ENCODE measurements at places on chromosomes 2 and 18.

GRCh38 chr2:176234940-176235339 lies 34.3 kb upstream of the MTX2 start:
- DNase-seq: no peak

- no peak for DNase-seq
These were observed 2.1 kb upstream of the RFTN2 start for GRCh38 chr2:197677483-197677882.

DNA sequence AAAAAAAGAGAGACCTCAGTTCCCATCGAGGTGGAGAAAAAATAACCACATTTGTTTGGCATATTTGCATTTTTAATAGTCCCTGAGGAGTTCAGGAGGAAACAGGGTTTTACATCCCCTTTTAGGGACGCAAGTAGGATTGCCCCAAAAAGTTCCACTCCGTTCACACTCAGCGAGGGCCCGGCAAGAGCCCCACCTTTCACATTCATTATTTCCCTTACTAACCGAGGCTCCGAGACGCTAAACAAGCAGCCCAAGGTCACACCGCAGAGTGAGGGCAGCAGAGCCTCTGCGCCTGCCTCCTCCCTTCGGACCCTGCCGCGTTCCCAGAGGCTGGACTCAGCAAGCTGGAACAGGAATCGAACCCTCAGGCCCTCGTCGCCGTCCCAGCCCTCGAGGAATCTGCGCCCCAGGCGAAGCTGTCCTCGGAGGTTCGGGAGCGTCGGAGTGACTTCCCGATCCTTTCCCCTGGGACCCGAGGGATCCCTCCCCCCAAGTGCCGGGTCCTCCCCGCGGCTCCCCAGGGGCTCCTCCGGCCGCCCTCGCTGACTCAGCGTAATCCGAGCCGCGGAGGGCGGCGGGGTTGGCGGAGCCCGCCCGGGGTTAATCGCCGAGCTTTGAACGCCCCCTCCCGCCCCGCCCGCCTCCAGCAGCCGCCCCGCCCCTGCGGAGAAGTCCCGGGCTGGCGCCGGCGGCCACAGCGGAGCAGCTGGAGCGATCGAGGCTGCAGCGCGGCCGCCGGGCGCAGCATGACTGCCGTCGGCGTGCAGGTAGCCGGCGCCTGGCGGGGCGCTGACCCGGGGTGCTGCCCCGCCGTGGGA lies at the start of gene TMEM37:
TSS of gene TMEM37 (plus strand) at position 700 of the 821 bp plus-strand sequence. CDS start at position 750, 50 bp downstream.
- peak; percentile 26 for DNase-seq

DNA sequence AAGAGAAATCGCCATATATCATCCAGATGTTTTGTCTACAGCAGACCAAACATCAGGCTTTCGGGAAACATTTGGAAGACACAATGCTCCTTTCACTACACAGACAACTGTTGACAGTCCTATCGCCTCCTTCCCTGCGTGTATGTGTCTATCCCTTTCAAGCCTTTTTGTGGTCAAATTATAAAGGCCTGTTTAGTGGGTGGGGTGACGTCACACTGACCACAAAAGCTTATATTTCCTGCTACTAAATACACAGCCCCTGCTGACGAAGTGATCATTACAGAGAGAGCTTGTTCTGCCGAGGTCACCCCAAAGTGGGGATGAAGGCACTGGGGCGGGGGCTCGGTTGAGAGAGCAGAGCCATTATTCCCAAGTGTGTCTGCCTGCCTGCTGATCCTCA lies 302.7 kb upstream of the TNP1 start:
- DNase-seq: peak; percentile 24

GRCh38 chr2:239549711-239550255 lies 149.0 kb upstream of the HDAC4 start:
- DNase-seq: no peak

- DNase-seq: no peak
These were observed 28.4 kb upstream of the IL36G start for GRCh38 chr2:112949456-112949855.

DNA sequence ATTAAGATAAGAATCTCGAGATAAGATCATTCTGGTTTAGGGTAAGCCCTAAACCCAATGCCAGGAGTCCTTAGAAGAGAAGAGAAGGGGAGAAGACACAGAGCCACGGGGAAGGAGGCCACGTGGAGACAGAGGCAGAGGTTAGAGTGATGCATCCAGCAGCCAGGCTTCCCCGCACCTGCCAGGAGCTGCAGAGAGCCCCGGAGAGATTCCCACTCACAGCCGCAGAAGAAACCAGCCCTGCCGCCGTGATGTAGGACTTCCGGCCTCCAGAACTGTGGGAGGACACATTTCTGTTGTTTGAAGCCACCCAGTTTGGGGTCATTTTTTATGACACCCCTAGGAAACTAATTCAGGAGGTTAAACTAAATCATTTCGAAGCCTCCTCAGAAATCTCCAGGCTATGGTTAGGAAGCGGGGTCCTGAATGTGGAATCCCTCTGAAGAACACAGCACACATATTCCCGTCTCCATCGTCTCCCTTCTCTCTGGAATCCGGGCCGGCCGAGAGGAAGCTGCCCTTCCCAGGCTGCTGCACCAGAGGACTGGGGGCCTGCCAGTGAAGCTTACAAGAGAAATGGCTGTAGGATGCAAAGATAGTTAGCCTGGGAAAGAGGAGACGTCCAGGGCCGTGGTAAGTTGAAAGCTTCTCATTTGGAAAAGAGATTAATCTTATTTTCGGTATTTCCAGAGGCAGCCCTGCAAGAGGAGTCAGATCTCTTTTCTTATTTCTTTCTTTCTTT lies 156.6 kb downstream of the TWIST2 start:
- no peak for DNase-seq

DNA sequence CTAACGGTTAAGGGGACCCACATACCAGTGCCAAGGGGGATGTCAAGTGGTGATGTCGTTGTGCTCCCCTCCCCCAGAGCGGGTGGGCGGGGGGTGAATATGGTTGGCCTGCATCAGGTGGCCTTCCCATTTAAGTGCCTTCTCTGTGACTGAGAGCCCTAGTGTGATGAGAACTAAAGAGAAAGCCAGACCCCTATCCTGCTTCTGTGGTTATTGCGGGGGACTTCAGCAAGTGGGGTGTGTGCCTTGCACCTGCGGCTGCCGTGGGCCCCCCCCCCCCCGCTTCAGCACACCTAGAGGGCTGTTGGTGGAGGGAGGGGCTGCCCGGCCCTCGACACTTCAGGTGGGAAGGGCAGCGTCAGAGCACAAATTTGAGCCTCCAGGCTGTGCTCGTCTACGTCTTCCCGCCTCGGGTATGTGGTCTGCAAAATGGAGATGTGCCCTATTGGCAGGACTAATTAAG lies 6.1 kb downstream of the CTDSP1 start:
- DNase-seq: no peak

DNA sequence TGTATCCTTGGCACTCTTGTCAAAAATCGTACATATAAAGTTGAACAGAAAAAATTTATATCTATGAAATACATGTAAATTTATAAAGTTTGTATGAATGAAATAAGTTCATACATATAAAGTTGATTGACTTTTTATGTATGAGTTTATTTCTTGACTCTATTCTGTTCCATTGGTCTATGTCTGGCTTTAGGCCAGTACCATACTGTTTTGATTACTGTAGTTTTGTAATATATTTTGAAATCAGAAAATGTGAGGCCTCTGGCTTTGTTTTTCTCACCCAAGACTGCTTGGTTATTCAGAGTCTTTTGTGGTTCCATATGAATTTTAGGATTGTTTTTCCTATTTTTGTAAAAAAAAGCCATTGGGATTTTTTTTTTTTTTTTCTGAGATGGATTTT lies 41.8 kb upstream of the SP9 start:
- no peak for DNase-seq

DNA sequence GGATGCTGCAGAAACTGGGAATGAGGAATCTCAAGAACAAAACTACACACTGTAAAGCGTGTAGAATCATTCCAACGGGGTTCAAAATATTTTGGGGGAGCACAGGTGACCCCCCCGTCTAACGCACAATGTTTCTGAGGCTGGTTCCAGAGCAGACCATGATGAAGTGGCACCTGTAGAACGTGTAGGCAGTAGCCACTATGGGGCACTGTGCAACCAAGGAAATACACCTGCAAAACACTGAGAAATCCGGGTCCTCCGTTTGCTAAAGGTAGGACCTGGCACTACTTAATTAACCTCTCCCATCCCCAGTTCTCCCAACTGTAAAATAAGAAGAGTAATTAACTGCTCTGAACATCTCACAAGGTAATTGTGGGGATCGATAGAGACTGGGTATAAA lies 22.6 kb downstream of the ST6GAL2 start:
- DNase-seq: no peak

- no peak for DNase-seq
These were observed 78.7 kb upstream of the RGPD5 start for GRCh38 chr2:109715313-109715805.

DNA sequence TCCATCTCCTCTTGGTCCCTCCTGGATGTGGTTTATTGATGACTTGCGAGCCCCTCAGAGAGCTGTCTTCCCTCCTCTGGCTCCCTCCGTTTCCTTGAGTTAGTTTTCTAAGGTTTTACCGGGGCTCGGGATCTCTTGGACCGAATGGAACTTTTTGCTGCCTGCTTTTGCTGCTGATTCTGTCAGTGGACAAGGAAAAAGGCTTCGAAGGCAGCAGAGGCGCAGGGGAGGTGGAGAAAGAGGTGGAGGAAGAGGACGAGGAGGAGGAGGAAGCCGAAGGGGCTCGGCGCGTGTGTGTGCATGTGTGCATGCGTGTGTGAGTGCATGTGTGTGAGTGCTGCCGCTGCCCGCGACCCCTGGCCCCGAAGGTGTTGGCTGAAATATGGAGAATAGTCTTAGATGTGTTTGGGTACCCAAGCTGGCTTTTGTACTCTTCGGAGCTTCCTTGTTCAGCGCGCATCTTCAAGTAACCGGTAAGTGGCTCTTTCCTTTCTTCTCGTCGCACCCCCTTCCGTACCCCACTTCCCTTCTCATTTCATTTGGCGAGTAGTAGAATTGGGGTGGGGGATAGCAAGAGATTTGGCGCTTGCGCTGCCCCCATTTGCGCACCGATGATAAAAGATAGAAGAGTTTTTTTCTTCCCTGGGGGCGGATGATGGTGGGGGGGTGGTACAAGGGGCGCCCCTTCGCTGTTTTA lies 557 bp downstream of the DCC start:
- no peak for DNase-seq

- DNase-seq: peak; percentile 27
These were observed 81.5 kb upstream of the RMDN2 start for GRCh38 chr2:37843556-37843955.

DNA sequence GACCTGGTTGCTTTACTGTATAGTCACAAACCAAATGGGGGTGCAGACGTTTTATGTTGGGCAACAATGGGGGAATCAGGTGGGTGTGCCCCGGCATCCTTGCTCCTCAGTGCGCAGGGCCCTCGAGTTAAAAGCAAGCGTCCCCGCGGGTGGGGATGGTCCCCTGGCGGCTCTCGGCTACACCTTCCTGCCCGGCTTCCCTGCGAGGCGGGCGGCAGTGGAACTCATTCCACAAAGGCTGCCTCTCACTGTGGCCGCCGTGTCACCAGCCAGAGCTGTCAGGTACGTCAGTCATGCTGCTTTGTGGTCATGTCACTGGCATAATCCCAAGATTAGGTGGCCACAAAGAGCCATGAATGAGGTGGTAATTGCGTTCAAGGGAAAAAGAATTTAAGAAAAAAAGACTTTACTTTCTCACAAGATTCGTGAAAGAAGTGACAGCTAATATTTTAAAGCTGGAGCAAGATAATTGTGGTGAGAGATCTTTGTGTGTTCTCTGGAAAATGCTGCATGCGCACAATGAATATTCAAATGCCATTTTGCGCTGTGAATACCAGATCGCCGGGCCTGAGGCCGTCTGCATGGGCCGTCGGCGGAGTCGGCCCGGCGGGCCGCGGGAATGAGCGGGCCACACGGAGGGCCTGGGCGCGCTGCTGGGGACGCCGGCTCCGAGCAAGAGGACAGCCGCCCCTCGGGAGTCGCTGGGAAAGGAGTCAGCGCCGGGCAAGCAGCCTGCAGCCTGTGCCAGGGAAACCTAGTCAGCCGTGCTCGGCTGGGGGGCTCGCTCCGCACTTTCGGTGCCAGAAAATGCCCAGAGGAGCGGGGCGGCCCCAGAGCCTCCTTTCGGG lies 82.3 kb upstream of the LDLRAD4 start:
- DNase-seq: no peak

GRCh38 chr2:27347641-27348040 lies 8.9 kb downstream of the GTF3C2 start:
- DNase-seq: no peak

DNA sequence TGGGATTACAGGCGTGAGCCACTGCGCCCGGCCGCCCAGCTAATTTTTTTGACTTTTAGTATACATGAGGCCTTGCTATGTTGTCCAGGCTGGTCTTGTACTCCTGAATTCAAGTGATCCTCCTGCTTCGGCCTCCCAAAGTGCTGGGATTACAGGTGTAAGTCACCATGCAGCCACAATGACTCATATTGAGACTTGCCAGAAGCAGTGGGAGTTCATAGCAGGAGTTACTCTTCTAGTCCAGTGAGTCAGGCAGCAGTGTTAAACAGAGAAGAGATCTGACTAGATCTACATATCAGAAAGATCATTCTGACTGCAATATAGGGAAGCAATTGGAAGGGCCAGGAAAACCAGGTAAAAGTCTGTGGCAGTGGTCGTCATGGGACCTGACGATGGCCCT lies 1.5 kb upstream of the FLACC1 start:
- no peak for DNase-seq

GRCh38 chr2:85250045-85250444 lies 77.7 kb downstream of the TGOLN2 start:
- DNase-seq: no peak

DNA sequence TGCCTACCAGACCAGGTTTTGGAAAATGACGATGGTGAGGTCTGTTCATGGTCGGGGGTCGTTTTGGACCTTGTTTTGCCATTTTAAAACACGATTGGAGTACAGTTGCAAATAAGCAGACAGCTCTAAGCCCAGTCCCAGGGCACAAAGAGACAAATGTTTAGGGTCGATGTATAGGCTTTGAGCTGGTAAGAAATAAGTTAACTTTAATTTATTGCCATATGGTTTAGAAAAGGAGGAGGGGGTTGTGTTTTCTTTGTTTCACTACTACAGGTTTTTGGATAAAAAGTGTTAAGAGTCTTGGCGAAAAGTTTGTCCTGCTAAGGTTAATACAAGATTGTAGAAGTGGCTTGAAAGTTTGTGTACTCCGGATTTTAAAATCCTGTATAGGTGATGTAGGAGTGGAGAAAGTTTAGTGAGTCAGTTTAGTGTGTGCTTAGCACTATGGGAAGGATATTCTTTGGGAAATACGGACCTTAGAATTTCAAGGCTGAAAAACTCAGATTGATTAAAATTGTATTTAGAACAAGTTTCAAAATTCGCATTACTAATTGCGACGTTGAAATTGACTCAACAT lies 1.3 kb downstream of the KCMF1 start:
- DNase-seq: no peak

DNA sequence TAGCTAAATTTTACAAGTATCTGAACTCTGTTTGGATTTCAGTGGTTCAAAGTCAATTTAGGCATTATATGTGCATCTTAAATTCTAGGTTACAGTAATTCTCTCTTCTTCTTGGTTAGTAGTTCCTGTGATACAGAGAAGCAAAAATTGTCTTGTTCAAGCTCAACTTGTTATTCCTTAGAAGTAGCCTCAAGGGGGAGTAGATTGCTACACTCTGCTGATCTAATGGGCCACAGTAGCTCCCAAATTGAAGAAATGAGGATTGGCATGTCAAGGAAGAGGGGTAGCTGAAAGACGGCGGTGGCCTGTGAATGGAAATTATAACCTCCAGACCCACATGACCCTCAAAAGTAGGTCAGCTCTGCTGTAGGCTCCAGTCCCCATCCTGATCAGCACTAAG lies 334.7 kb downstream of the HRH4 start:
- DNase-seq: no peak

GRCh38 chr18:48817021-48817461 lies 133.7 kb downstream of the SMAD7 start:
- DNase-seq: no peak

GRCh38 chr2:232420463-232421188 lies 14.0 kb downstream of the ALPG start:
- DNase-seq: no peak
